Right ventricle myocardium inferior (tissue), 1 donor: ENCODE measurements at places on chromosomes 16 and 17.

GRCh38 chr17:19386051-19386929, 700 bp downstream of the MFAP4 start:
- DNase-seq, result peak; percentile 92

DNA sequence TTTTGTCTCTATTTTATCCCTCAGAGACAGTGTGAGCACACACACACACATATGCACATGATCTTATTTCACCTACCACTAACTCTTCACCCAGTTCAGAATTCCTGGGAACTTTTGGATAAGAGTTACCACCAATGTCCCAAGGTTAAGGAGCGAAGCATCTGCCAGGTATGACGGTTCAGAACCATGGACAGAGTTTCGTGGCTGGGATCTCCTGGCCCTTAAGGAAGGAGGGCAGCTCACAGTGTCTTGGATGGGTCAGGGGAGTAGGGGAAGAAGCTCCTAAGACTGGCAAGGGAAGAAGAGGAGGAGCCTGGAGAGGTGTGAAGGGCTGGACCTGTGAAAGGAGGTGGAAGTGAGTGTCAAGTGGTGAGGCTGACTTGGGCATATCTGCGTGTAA, 23.0 kb upstream of the TMEM132E start:
- no peak for DNase-seq

DNA sequence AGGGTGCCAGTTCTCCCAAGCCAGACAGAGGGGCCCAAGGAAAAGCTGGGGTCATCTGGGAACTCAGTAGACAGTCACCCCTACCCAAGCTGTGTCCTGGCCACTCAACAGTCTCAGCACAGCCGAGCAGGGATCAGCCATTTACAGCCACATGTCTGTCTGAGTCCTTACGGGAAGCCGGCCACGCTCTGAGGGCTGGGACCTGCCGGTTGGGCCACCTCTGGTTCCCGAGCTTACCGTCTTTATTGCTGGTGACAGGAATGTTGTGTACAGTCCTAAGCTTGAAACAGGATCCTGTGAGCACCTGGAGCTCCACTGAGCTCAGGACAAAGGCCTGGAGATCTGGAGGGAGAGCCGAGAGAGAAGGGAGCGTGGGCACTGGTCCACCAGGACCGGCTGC, 59.8 kb downstream of the TIMM22 start:
- no peak for DNase-seq

GRCh38 chr16:19354371-19354770, 63.3 kb upstream of the TMC5 start:
- no peak for DNase-seq

GRCh38 chr16:73339821-73340220, 291.9 kb upstream of the ZFHX3 start:
- no peak for DNase-seq

DNA sequence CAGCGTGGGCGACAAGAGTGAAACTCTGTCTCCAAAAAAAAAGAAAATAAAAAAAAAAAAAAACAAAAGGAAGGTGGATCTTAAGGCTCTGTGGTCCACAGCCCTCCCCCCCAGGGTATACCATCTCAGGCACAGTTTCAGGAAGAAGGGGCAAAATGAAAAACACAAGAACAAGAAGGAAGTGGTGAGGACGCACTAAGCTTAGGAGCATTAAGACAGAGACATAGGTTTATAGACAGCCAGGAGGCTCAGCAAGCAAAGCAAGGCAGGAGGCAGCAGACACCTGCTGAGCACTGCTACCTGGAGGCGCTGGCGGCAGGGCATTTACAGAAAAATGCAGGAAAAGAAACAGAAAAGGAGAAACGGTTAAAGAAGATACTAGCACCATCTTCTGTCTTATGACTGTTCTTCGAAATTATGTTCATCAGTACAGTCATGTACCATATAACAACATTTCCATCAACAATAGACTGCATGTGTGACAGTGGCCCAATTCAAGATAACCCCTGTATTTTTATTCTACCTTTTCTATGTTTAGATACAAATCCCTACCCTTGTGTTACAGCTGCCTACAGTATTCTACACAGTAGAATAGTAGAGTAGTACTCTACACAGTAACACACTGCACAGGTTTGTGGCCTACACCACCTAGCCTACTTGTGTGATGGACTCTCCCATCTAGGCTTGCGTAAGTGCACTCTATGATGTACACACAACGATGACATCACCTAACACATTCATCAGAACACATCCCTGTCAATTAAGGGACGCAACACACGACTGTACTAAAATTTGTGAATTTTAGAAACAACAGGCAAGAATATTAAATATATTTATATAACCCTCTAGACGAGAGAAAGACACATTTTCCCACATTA, 62.5 kb downstream of the XPO6 start:
- no peak for DNase-seq

GRCh38 chr17:34443619-34444469, 80.8 kb upstream of the CCL1 start:
- DNase-seq, result peak; percentile 58

GRCh38 chr17:82799591-82799990, 40.2 kb downstream of the ZNF750 start:
- DNase-seq, result peak; percentile 62

DNA sequence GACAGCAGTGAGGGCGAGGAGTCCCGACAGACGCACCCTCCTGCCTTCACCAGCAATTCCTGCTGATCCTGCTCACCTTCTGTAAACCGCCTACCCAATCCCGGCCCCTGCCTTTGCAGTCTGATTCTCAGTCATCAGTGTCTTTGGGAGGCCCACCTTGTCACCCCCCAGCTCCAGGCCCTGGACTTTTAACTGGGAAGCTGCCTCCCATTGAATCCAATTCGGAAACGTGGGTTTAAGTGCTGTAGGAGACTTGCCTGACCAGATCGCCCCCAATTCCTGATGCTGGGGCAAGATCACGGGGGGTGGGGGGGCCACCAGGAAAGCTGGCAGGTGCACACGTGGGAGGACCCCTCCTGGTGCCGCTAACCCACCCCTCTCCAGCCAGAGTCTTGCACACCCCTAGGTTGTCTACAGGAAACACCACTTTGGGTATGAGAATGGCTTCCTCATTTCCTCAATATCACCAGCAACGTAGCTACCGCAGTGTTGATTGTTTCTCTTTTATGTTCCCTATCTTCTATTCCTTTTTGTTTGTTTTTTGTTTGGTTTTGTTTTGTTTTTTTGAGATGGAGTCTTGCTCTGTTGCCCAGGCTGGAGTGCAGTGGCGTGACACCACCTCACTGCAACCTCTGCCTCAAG, 46.6 kb upstream of the CMIP start:
- no peak for DNase-seq

GRCh38 chr16:27838536-27839175, 224.9 kb downstream of the GSG1L start:
- no peak for DNase-seq

GRCh38 chr16:72818236-72818845, 229.6 kb downstream of the ZFHX3 start:
- no peak for DNase-seq

- no peak for DNase-seq
Measured at GRCh38 chr17:46194393-46195216, 1.4 kb upstream of the KANSL1 start.

GRCh38 chr17:72273289-72274056, 152.7 kb downstream of the SOX9 start:
- DNase-seq, result no peak

- no peak for DNase-seq
Measured at GRCh38 chr17:43140396-43141332, 15.5 kb upstream of the BRCA1 start.

DNA sequence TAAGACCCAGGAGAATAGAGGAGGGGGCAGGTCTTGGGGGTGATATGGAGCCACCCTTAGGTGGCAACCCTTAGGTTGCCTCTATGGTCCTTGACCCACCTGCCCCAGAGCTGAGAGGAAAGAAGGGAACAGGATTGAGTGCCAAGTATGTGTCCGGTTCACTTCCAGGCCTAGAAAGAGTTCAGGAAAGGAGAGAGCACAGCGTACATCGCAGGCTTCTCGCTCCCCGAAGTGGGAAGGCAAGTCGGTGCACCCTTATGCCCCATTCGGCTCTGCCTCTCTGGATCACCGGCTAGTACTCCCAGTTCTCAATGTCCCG, 631 bp downstream of the SP6 start:
- no peak for DNase-seq

GRCh38 chr17:78421534-78422266, 43.3 kb downstream of the PGS1 start:
- peak; percentile 86 for DNase-seq
